Trophoblast cell (in vitro differentiated cells and primary cell): ENCODE measurements at places on chromosomes 2 and 18.

DNA sequence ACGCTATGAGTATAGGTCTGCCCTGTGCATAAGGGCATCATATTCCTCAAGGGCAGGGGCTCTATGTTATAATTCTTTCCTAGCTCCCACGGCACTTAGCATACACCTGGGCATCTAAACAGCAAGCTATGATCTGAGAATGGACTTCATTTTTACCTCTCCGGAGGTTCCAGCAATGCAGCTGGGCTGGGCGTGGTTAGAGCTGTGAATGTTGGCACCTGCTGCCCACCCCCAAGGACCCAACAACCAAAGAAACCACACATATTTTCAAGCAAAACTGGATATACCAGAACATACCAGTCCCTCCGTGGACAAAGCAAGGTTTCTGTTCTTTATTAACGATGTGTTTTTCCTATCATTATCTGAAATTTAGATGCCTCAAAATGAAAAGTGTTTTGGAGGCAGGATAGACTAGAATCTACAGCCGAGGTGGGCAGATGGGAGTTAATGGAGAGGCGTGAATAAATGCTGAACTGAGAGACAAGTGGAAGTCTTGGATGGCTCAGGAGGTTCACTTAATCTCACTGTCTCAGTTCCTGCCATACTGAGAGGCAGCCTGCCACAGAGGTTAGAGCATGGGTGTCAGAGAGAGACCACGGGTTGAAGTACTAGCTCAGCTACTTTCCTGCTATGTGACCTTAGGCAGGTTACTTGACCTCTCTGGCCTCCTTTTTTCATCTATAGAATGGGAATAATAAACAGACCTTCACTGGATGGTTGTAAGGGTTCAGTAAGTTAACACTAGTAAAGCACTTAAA is 186.6 kb upstream of the SMAD2 start:
- no peak for DNase-seq

- no peak for DNase-seq
Measured at GRCh38 chr2:38789691-38790090, 11.7 kb downstream of the GEMIN6 start.

DNA sequence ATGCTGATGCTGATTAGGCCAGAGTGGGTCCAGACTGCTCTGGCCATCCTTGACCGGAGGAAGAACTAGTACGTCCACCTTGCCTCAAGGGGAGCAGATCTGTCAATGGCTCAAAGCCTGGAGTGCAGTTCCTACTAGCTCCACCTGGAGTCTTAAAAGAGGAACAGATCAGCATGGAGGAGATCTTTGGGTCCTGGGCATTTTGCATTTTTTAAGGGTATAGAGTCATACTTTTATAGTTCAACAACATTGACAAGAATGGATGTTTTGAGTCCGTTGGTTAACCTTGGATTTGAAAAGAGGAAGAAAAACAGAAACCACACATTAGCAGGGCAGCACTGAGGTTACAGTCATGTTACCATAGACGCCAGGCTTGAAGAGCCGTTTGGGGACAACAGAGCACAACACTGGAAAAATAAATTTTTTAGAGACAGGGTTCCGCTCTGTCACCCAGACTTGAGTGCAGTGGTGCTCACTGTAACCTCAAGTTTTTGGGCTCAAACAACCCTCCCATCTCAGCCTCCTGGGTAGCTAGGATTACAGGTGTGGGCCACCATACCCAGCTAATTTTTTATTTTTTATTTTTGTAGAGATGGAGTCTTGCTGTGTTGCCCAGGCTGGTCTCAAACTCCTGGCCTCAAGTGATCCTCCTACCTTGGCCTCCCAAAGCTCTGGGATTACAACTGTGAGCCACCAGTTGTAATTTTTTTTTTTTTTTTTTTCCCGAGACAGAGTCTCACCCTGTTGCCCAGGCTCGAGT is 78.5 kb downstream of the PRKCE start:
- peak; percentile 57 for DNase-seq

- peak; percentile 65 for DNase-seq
Measured at GRCh38 chr2:23390152-23390551, 5.2 kb downstream of the KLHL29 start.

DNA sequence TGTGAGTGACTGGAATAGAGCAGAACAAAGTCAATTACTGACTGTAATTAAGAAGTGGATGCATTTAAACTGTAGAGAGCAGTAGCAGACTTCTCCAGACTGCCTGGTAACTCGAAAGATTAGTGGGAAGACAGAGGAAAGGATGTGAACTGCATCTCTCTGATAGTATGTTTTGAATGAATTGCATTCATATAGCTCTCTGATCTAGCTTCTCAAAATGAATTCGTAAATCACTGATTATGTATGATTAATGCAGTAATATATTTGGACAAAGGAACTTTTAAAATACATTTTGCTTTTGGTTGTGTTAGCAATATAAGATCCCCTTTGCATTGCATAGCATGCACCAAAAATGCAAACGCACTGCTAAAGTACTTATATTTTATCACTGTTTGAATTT is 304.0 kb downstream of the ARHGAP15 start:
- DNase-seq: no peak

GRCh38 chr2:212526059-212526458 is 12.5 kb downstream of the ERBB4 start:
- no peak for DNase-seq

DNA sequence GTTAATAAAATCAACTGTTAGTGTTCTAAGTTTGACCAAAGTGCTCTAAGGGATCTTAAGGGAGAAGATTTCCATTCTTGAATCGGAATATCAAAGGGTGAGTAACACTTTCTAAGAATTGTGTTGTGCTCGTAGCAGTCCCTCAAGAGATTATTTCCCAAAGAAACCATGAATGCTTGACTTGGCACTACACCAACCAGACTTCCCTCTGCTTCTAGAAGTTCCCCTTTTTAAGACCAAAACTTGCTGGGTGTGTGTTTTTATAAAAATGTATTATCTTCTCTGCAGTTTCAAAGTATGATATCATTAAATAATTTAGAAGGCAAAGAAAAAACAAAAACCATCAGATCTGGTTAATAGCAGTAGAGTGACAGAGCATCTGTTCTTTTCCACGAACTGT is 522.0 kb upstream of the FAM98A start:
- no peak for DNase-seq

DNA sequence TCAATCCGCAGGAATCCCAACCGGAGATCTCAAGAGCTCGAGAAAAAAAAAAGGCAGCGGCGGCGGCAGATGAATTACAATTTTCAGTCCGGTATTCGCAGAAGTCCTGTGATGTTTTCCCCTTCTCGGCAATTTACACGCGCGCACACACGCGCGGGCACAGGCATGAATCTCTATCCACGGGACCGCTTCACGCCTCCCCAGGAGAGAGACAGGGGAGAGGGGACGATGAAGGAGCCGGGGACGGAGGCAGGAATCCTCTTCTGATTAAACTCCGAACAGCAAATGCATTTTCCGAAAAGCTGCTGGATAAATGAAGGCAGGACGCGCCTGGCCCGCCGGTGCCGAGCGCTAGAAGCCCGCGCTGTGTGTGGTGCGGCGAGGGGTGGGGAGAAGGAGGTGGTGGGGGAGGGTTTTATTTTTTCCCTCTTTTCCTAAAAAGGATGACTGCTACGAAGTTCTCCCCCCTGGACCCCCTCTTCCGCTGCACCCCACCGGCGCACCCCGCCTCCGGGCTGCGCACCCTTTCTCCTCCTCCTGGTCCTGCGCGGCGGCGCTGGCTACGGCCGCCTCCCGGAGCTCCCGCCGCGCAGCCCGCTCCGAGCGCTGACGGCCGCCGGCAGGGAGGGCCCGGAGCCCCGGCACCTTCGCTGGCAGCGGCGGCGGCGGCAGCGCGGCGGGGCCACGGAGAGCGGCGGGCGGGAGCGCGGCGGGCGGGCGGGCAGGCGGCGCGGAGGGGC is at the start of gene BCL2:
Gene BCL2, minus strand, starts transcription at position 387 of the 740 bp plus-strand sequence.
- peak; percentile 52 for DNase-seq

- DNase-seq: no peak
Measured at GRCh38 chr2:234996069-234996940, 44.5 kb downstream of the SH3BP4 start.

GRCh38 chr2:197108758-197109157 is 182.3 kb upstream of the PGAP1 start:
- DNase-seq: peak; percentile 91

GRCh38 chr18:50356036-50356945 is 18.6 kb upstream of the SKA1 start:
- no peak for DNase-seq

- DNase-seq: no peak
Measured at GRCh38 chr2:80151248-80151647, 153.3 kb downstream of the LRRTM1 start.
